Stimulated activated CD4-positive, alpha-beta T cell treated with anti-CD3 and anti-CD28 coated beads, TNF-alpha, amount 100 ng/mL, for 1 hour (primary cell): ENCODE measurements at places on chromosomes 12 and 14.

- DNase-seq = no peak
Measured at GRCh38 chr12:124301084-124301654, 6.3 kb downstream of the RFLNA start.

GRCh38 chr12:124371970-124372555 is 77.2 kb downstream of the RFLNA start:
- DNase-seq = no peak

DNA sequence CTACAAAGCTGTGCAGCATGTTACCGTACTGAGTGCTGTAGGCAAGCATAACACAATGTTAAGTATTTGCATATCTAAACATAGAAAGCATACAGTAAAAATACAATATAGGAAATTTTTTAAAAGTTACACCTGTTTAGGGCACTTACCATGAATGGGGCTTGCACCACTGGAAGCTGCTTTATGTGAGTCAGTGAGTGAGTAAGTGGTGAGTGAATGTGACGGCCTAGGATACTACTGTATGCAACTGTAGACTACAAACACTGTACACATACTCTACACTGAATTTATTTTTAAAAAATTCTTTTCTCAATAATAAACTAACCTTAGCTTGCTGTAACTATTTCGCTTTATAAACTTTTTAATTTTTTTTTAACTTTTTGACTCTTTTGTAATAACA is 82.1 kb upstream of the FSCB start:
- DNase-seq = no peak

DNA sequence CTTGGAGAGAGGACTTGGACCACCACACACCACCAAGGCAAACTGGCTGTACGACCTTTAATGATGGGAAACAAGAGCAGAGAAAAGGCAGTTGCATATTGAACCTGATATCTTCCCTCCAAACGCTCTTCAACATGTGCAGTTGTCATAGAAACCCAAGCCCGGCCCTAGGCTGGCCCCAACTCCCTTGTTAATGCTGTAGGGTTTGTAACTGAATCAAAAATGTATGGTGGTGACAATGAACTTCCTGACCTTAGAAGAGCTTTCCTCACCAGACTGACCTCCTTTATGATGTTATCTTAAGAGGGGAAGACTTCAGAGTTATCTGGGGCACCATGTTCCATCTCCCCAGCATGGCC is 12.3 kb downstream of the APOLD1 start:
- DNase-seq = no peak

GRCh38 chr12:51890511-51891171 is 2.7 kb downstream of the ANKRD33 start:
- no peak for DNase-seq

DNA sequence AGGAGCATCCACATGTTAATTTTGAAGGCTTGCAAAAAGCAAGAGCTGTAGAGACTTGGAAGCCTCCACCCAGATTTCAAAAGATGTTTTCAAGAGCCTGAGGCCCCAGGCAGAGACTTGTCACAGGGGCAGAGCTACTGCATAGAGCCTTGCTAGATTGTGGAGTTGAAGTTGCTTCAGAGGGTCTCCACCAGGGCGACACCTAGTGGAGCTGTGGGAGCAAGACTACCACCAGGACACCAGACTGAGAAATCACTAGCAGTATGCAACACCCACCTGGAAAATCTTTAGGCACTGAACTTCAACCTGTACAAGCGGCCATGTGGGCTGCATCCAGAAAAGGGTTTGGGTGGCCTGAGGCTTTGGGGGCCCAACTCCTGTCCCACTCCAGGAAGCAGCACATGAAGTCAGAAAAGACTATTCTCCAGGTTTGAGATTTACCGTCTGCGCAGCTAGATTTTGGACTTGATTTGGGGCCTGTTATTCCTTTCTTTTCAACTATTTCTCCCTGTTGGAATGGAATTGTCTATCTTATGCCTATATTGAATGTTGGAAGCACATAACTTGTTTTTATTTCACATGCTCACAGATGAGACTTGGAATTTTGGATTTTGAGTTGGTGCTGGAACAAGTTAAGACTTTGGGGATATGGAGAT is 508.6 kb downstream of the FLRT2 start:
- DNase-seq = no peak

DNA sequence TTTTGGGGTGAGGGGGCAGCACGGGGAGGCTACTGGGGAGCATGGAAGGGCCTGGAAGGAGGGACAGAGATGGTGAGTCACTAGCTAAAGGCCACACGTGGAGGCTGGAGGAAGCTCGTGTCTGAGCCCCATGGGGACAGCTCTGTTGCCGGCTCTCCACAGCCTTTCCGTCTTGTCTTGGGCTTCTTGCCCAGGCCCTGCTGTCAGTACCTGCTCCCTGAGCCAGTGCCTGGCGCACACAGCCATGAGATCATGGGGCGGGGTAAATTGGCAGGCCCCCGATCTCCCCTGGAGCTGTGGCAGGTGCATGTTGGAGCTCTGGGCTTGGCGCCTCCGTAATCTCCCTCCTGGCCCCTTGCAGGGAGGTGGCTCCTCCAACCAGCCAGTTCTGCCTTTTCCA is 16.1 kb upstream of the KRT80 start:
- no peak for DNase-seq

DNA sequence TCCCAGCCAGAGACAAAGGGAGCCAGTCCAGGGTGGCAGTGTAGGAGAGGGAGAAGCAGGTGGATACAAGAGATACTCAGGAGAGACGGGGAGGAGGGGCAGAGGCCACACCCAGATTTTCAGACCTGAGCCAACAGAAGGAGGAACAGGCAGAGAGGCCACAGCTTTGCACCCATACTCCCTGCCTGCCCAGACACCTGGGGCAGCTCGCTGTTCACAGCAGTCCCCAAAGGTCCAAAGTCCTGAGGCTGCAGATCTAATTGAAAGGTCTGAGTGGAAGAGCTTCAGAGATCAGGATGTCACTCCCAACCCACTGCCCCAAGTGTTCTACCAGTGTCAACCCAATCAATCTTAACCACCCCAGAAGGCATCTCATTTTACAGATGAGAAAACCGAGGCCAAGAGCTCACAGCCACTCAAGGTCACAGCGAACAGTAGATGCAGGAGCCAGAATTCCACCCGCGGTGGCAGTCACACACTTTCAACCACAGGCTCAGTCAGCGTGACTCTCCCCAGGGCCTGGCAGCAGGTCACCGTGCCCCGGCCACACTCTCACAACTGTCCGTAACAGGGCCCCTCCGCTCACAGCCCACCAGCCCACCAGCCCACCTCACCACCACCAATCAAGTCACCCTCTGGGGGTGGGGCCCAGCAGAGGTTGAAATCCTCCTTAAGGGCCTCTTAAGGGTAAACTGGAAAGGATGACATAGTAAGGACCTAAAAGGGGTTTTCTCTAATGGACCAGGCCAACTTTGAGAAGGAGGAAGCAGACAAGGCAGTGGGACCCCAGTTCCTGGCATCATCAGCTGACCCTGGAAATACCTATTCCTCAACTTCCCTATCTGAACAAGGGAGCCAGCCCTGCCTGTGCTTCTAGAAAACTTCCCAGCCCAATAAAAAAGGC is 33.3 kb downstream of the ACTN1 start:
- DNase-seq = no peak

DNA sequence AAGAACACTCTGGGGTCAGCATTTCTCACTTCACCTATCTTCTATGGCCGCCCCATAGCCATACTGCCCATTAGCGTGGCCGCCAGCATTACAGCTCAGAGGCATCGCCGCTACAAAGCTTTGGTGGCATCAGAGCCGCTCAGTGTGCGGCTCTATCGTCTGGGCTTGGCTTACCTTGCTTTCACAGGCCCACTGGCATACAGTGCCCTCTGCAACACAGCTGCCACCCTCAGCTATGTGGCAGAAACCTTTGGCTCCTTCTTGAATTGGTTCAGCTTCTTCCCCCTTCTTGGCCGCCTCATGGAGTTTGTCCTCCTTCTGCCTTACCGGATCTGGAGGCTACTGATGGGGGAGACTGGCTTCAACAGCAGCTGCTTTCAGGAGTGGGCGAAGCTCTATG is 2.6 kb downstream of the DNAJC22 start:
- no peak for DNase-seq

- DNase-seq = no peak
Measured at GRCh38 chr14:103123634-103124500, 606 bp downstream of the TNFAIP2 start.

DNA sequence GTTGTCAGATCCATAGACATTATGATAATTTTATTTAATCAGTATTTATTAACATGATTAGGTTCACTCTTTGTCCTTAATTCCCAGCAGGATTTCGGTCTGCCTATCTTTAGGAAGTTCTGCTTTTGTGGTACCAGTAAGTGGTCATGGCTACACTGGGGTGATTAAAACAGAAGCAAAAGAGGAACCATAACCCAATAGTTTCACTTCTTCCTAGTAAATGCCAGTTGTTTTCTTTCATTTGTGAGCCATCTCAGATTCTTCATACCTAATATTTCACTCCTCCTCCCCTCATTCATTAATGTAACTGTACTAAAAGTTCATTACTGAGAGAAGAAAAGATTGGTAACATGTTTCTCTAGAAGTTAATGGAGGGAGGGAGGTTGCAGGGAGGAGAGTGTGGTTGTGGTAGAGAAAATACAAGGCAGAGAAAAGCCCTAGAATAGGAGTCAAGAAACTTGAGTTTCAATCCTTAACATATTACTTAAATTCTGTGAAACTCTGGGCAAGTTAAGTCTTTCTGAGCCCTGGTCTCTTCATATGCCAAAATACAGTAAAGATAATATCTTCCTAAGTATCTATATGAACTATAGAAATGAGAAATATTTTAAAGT is 101.2 kb downstream of the PEBP1 start:
- no peak for DNase-seq

DNA sequence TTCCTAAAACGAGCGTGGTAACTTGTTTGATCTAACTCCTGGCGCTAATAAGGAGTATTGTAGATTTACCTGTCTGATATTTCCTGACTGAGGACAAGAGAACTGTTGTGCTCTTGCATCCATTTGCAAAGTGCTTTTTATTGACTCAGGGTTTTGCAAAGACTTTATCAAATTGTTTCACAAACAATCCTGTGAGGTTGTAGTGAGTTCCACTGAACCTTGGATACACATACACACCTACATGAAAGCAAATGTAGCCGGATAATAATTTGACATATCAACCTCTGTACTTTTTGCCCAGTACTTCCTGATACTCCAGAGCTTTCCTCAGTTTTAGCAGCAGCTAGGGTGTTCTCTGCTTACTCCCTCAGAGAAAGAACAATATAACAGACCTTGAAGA is 6.7 kb upstream of the PTGER2 start:
- no peak for DNase-seq

- no peak for DNase-seq
Measured at GRCh38 chr14:77979666-77980351, 179.9 kb downstream of the ADCK1 start.

DNA sequence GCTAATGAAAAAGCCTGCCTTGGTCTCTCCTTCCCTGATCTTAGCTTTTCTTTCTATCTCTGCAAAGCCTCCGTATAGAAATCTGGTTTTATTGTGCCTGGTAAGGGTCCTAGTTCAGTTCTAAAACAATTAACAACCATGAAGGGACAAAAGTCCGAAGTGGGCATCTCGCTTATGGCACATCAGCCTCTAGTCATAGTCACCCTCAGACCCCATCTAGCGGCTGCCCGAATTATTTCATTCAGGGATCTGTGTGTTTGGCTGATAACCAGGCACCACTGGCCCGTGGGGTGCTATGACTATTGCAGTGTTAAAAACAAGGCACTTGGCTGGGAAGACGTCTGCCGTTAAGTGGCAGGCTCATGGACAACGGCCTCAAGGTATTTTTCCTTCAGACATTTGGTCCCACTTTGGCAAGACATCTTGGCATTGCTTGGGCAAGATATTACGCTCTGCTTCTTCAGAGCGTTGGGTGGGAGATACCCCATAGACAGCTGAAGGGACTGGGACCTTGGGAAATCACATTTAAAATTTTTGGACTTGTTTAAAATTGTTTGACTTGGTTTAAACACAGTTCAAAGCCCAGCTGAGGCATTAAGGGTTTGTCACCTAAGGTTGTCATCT is 87.1 kb downstream of the SINHCAF start:
- DNase-seq = peak; percentile 35
